ENCODE measurements at places on chromosomes 12 and 14.

DNA sequence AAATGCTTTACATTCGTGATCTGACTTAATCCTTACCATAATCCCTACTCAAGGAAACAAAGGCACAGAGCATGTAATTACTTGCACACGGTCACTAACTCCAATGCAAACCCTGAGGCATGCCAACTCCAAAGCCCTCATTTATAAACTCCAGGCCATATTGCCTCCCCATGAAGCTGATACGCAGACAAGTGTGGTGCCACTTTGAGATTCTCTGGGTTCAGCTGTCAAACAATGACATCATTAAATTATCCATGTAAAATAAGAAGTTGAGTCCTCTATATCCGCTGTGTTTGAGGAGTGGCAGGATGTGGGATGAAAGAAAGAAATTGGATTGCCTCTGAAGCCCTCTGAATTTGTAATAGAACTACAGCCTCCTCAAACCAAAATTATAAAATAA, 62.8 kb downstream of the ANO4 start:
- no peak for DNase-seq

DNA sequence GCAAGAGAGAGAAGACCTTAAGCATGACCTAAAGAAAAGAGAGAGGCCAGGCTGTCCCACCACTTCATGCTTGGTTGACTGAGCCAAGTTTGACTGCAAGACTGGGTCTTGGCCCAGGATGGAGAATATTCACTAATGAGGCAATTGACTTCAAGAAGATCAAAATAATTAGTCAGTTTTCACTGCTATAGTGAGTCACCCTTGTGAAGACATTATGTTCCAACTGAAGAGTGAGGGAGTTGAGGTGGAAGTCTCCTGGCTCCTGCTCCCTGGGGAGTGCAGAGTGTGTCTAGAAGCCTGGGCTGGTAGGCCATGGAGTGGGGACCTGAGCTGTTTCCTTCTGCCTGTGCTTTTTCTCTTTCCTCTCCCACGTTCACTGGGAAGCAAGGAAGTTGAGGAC, 117.6 kb downstream of the CACNA1C start:
- DNase-seq, result no peak

GRCh38 chr12:50016501-50017475, 8.5 kb downstream of the RACGAP1 start:
- peak; percentile 71 for DNase-seq

- DNase-seq, result no peak
These were observed 98.8 kb upstream of the FRMD6 start for GRCh38 chr14:51552768-51553404.

- DNase-seq, result no peak
These were observed 420.7 kb downstream of the ADAMTS20 start for GRCh38 chr12:43131301-43131700.

DNA sequence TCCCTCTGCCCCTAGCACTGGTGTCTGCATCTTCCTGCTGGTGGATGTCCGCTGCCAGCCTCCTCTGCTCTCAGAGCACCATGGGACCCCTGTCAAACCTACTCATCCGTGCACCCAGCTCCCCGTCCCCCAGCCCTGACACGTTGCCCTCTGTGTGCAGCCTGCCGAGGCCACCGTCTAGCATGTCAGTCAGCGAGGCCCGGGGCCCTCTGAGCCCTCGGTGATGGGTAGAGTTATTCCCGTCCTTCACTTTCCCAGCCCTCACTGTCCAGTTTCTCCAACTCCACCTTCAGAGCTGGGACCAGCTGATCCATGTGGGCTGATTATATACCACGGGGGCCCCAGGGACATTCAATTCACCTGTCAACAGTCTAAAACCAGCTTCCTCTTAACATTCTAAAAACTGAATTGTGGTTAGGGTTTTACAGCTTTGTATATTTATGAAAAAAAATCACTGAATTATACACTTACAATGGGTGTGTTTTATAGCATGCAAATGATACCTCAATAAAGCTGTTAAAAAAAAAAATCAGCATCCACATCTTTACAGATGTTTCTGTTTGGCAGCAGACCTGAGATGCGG, 61.3 kb downstream of the CCDC88C start:
- no peak for DNase-seq

- no peak for DNase-seq
These were observed at the start of gene TPH2 for GRCh38 chr12:71938728-71939385. Gene TPH2 (plus strand): TSS chr12:71938845. CDS start chr12:71938987, 142 bp downstream.

GRCh38 chr14:73667854-73668253, 23.1 kb downstream of the DNAL1 start:
- DNase-seq, result no peak

- no peak for DNase-seq
These were observed 250.5 kb downstream of the MED13L start for GRCh38 chr12:116026768-116027550.

DNA sequence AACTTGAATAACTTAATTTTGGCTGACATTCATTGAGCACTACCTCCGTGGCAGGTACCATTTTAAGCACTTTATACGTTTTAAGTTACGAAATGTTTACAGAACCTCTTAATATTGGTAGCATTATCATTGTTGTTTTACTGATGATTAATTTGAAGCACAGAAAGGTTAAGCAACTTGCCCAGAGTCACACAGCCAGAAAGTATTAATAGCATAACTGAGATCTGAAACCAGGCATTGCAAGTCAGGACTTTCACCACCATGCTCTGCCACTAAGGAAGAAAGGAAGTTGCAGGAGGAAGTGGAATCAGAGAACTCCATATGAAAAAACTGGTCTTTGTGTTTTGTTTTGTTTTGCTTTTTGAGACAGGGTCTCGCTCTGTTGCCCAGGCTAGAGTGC, 28.2 kb upstream of the BCAT1 start:
- DNase-seq, result no peak

GRCh38 chr12:58580095-58580494, 340.2 kb downstream of the LRIG3 start:
- no peak for DNase-seq

DNA sequence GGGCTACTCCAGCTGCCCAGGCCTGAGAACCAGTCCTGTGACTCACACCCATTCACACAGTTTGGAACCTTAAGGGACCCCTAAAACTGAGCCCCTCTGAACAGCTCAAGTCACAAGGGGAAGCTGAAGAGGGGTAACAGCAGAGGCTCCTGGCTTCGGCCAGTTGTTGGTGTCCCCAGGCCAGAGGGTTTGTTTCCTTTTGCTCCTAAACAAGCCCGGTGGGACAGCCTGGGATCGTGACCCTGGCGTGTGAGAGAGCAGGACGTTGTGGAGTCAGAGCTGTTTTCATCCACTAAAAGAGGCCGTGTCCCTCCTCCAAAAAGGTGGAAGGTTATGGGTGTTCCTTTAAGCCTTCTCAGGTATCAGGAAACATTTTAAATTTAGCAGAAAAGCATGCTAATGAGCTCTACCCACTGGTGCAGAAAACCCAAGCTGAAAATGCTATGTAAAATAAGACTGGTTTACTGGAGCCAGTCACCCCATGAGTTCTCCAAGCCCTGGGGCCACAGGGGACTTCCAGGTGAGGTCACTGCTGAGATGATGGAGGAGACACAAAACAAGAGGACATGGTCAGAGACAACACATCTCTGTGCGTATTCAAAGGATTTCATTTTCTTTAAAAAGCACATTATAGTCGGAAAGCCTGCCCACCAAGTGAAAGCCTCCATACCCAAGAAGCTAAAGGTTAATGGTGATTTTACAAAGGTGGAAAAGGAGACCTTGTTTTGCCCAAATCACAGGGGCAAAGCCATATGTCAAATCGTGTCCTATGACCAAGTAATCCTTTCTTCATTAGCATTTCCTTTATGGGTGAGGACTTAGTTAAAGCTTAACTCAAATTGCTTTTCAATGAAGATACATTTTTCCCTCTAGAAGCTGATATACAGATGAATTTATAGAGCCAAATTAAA, 14.1 kb downstream of the PRKAB1 start:
- no peak for DNase-seq

DNA sequence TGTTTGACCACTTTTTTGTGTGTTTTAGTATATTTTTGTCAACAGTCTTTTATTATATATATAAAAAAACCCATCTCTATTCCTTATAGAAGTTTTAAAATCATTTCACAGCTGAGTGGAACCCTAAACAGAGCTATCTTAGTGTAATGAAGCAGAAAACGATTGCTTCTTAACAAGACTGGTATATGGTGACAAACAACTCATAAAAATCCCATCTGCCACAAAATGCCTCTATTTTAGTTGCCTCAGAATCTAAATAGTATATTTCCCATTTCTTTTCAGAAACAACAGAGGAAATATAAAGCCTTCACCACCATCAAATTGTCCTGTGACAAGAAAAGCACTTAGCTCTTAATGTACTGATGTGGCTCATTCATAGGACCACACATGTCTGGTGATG, 322.4 kb downstream of the ATP23 start:
- no peak for DNase-seq

DNA sequence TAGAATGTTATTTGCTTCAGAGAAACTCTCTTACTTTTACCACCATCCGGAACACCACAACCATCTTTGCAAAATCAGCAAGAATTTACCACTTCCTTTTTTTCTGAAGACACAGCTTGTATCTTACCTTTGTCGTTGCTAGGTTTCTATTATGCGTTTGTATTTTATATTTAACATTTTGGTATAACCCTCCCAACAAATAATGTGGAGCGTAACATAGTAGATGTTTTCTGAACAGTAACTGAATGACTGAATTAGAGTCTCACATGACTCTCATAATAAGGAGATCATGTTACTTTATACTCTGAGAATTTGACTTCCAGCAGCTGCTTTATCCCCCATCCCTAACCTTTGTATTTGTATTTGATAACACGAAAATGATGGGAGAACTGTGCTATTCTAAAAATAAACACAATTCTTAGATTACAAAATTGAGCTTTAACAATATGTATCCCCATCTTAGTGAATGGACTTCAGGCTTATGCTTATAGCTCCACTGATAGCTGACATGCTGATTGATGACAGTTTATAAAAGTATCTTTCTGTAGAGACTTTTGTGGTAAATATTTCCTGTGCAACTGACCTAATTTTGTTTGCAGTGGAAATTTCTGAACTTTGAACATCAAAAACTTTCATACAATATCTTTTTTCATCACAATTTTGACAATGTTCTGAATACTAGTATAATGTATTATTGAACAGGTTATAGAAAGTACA, 7.9 kb upstream of the KLRB1 start:
- no peak for DNase-seq

DNA sequence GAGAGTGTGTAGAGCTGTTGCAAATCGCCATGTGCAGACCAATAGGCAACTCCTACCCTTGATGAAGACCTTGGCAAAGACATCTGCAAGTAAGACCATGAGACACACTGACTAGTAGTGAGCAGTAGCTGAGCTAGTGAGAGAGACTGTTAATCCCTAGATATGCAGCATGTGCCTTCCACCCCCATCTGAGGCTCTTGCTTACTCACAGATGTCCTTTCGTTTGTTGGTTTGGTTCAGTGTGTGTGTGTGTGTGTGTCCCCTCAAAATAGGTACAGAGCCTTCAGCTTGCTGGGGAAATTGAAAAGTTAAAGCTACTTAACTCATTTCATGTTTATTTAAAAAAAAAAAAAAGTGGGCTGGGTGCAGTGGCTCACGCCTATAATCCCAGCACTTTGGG, 37.6 kb downstream of the MYF5 start:
- DNase-seq, result no peak

GRCh38 chr14:103233328-103233727, 100.7 kb upstream of the EIF5 start:
- no peak for DNase-seq

DNA sequence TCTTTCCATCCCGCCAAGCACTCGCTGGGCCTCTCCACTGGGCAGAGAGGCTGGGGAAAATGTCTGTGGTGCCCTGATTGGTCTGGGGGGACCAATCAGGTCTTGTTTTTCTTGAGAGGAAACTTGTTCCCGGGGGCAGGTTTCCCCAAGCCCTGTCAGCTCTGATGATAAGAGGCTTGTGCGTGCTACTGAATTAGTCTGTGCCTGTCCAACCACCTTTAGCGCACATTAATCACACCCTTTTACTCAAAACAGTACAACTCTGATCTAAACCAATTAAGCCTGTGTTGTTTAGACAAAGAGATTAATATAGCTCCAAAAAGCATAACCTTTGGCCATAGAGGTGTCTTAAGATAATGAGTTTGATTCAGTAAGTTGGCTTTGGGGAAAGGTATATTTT, 580.4 kb downstream of the VRK1 start:
- DNase-seq, result no peak

DNA sequence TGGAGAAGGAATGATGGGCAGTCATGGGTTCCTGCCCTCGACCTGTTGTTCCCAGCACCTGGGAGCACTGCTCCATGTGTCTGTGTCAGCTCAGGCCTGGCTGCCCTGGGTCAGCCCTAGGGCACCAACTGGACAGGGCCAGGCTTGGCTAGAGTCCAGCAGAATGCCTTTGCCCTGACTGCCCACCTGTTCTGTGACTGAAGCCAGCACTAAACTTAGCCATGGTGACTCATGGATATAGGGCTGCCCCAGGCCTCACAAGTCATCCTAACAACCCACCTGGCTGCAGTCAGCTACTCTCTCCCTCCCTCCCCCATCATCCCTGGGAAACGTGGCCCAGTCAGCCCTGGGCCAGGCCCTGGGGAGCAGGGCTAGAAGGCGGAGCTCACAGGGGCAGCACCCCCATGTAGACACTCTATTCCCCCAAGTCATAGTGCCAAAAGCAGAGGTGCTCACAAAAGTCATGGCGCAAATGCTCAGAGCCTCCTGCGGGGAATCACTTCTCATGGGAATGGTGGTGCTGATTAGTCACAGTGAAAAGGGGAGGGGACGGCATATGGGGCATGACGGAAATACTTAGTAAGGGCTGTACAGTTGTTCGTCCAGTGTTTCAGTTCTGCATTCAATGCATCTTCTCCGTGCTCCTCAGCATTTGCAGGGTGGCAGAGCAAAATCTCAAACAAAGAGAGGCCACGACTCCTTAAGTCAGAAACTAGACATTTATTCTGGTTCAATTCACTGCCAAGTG, 52.0 kb upstream of the NTF3 start:
- DNase-seq, result no peak

GRCh38 chr14:71339650-71340415, 432.6 kb downstream of the PCNX1 start:
- no peak for DNase-seq

- DNase-seq, result no peak
These were observed 111.7 kb downstream of the KTN1 start for GRCh38 chr14:55691659-55692058.

- DNase-seq, result no peak
These were observed 31.9 kb downstream of the ETNK1 start for GRCh38 chr12:22656831-22657230.
